ENCODE measurements at places on chromosomes 3 and 15.
A peak's percentile ranks its signal among the peaks of the same experiment; 100 is the strongest.

DNA sequence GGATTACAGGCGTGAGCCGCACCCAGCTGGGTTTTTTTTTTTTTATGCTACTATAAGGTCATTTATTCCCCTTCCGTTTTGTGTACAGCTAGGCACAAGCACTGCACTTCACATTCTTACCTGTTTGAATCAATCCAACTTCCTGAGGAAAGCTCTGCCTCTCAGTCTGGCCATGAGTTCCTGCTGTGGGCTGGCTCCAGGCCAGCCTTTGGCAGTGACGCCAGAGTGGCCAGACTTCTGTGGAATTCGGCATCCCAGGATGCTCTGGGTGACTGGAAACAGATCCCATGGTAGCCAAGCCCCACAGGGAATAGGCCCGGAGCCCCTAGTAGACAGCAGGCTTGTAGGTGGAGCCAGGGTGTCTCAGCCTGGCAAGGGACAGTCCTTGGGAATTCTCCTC lies 21.5 kb upstream of the TIMP4 start:
- no peak for DNase-seq

GRCh38 chr3:143329567-143330211 lies 210.1 kb downstream of the CHST2 start:
- no peak for DNase-seq

DNA sequence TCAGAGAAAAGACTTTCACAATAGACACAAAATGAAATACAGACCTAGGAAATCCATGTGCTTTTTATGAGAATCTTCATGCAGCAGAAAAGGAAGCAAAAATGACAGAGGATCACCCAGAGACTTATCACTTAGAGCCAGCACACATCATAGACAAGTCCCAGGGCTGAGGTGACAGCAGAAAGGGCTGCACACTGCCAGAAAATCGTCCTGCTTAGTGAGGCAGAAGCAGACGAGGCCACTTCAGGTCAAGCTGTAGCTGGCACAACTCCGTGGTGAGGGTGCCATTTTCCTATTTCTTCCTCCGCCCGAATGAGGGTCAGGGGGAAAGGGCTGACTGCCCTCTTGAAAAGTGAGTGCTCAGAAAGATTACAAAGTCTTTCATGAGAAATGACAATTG lies 95.9 kb upstream of the TNIK start:
- DNase-seq: no peak

DNA sequence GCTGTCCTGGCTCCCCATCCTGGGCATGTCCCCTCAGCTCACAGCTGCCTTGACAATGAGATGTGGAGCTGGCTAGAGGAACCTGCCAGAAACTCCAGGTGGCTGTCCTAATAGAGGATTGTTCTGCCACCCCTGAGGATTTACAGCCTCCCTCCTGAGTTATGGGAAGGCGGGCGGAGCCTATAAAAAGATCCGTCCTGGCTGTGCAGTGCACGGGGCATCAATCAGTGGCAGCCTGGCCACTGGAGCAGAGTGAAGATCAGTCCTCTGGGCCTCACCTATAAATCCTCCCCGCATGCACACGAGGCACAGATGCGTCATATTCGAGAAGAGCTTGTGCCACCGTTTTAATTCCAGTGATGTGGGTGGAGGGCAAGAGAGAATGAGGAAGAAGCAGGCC lies 90.0 kb downstream of the MEGF11 start:
- DNase-seq: no peak

DNA sequence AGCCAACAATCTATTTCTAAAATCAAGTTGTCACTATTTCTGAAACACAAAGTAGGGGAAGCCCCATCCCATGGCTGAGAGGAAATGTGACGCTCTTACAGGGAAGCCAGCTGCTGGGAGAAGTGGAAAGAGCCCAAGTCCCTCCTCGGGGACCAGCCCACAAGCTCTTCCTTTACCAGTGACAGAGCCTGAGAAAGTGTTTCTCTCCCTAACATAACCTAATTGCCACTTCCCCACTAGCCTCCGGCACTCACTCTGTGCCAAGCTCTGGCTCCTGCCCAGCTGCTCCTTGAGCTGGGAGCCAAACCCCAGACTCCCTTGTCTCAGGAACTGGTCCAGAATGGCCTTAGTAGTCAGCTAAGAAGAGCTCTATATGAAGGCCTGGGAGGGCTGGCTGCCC lies 42.9 kb downstream of the TNFAIP8L3 start:
- peak; percentile 13 for DNase-seq

- DNase-seq: no peak
These were observed 508 bp upstream of the ECT2 start for GRCh38 chr3:172750069-172750367.

- no peak for DNase-seq
These were observed 438.8 kb upstream of the TGFBR2 start for GRCh38 chr3:30167541-30168011.

DNA sequence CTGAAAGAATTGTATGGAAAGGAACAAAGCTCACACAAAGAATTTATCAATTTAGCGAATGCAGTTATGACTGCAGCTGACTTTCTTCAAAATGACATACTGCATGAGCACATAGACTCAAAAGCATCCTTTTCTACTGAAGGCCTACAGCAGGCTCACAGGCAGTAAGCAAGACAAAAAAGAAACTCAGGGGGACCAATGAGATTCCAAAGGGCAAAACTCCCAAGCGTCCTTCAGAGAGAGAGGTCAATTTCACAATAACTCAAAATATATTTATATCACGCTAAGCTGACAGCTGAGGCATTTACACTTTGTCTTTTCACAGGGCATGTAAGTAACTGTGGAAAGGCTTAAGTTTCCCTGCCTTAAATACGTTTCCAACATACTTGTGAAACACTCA lies 427.9 kb upstream of the RASGRP1 start:
- DNase-seq: no peak

DNA sequence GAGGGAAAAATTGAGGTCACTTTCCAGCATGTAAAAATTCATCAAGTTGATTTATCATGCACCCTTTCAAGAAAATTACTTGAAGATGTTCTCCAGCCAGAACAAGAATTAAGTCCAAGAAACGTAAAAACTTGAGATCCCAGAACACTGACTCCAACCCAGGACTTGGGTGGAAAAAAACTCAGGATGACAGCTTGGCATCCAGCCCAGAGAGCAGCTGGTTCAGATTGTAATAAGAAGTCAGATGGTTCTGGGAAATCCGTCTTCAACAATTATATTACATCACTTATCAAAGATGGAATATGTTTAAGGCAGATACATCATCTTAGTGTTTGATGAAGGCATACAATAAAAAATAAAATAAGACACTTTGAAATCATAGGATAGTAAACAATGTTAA lies 23.0 kb upstream of the DNAJC13 start:
- DNase-seq: no peak

GRCh38 chr15:31273258-31273941 lies 53.2 kb upstream of the KLF13 start:
- DNase-seq: no peak

- DNase-seq: no peak
These were observed 43.6 kb upstream of the ATP2B2 start for GRCh38 chr3:10548992-10549391.

DNA sequence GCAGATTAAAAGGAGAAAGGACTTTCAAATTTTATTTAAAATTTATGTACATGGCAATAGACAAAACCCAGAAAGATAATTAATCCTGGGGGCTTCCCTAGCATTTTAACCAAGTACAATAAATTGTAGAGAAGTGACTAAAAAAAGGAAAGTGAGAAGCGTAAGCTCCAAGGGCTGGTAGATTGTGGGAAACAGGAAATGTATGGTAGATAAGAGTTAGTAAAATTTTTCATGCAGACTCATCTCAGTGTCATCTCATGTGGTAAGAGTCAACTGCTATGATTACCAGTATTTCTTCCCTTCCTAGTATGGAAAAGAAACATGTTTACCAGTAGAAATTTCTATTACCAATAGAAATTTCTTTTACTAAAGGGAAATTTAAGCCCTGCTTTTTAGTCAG lies 464.3 kb upstream of the AGTR1 start:
- no peak for DNase-seq

DNA sequence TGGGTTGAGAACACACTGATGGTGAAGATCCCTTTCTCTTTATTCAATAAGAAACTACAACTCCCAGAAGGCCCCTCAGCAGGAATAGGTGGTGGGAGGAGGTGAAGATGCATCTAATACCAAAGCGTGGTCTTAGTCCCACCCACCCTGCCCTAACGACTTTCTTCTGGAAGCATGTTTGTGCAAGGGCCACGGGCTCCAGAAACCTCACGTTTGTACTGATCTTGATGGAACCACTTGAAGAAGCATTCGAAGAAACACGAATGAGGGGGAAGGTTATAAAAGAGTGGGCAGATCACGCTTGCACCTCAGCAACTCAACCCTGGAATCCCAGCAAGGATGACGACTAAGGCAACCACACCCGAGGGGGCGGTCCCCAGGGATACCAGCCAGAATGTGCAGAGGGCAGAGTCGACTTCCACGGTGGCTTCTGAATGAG lies 10.6 kb upstream of the SLC25A36 start:
- DNase-seq: no peak

DNA sequence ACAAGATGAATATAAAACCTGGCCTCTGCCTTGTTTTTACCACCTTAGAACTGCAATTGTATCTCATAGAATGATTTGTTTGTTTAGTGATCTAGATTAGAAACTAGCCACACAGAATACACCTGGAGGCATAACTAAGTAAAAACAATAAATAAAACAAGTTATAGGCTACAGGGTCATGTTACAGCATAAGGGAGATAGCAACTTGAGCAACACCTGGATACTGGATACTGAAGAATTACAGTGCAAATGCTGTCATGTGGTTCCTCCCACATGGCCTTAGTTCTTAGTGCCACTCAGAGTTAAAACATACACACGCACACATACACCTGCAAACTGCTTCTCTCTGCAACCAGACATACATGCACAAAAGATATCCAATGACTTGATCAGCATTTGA lies 563.4 kb upstream of the DPPA4 start:
- DNase-seq: no peak

DNA sequence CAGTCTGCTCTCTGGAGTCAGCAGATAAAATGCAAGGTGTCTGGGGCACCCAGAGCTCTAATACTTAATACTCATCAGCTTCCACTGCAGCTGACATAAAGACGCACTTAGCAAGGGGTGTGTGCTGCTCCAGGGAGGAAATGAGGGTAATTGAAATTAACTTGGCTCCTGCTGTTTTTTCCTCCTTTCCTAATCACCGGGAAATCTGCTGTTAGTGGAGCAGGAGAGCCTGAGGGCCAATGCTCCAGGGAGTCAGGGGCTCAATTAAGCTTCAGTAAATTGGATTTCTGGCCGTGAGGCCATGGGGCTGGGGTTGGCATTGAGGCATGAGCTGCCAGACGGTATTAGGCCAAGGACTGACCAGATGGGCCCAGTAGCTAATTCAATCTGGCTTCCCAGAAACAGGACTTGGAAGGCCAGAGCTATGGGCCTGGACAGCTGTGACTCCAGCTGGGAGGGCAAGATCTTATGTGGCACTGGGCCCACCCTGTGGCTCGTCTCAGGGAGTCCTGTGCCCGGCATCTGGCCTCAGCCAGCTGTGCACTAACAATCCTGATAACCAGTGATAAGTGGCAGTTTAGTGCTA lies 30.7 kb upstream of the CHRNB4 start:
- DNase-seq: no peak

DNA sequence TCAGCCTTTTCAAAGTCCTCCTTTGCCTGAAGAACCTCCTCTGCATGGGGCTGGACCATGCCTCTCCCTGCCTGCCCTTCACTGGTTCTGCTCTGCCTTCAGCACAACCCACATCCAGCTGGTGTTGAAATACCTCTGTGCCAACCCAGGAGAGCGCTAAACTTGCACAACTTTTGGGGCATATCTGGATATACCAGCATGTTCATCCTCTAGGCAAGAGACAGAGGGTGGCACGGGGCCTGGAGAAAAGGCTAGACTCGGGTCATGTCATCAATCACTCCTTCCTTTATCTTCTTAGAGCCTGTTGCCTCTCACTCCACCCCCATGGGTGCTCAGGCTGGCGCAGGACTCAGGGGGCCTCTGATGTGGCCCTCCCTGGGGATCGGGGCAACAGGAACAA lies 4.8 kb downstream of the SEMA4B start:
- no peak for DNase-seq

GRCh38 chr15:60649845-60650548 lies 171.1 kb upstream of the ICE2 start:
- no peak for DNase-seq

- no peak for DNase-seq
These were observed 26.9 kb downstream of the PRKAR2A start for GRCh38 chr3:48820612-48821324.

GRCh38 chr3:158279609-158280008 lies 169.7 kb downstream of the RSRC1 start:
- DNase-seq: no peak

GRCh38 chr3:168604767-168605166 lies 509.0 kb upstream of the GOLIM4 start:
- DNase-seq: no peak

- no peak for DNase-seq
These were observed 90.9 kb downstream of the SAMMSON start for GRCh38 chr3:70090322-70090913.

- DNase-seq: no peak
These were observed 13.2 kb downstream of the NR1I2 start for GRCh38 chr3:119794971-119795612.

DNA sequence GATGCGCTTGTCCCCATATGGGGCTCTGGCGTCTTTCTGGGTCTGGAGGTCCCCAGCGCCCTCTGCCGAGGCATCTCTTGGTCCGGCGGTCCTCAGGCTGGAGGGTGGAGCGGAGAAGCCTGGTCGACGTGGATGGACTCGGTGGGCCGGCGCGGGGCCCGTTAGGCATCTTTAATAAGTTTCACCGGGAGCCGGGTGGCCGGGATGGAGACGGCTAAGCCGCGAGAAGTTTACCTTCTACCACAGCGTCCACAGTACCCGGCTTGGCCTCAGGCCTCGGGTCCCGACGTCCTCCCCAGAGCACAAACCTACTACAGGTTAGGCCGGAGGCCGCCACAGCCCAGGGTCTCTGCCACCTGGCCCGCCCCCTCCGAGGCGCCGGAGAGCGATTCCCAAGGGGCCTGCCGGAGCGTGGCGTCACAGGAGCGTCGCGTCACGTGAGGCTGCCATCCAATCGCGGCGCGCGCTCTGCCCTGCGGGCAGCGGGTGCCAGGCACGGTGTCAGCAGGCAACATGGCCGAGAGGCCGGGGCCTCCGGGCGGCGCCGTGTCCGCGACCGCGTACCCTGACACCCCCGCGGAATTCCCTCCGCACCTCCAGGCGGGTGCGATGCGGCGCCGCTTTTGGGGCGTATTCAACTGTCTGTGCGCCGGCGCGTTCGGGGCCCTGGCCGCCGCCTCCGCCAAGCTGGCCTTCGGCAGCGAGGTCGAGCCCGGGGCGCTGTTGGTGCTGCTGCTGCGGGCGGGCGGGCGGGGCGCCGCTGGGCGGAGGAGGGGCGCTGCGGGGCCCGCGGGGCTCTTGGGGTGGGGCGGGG lies at the start of gene TMEM42:
Gene TMEM42, plus strand, starts transcription at position 501 of the 814 bp plus-strand sequence. Its CDS starts 13 bp downstream, at position 514.
- DNase-seq: peak; percentile 77

- no peak for DNase-seq
These were observed 76.8 kb downstream of the ADCY5 start for GRCh38 chr3:123371859-123372685.

GRCh38 chr15:66646308-66646707 lies 55.7 kb upstream of the SMAD6 start:
- DNase-seq: no peak

GRCh38 chr3:197465996-197466549 lies 89.7 kb downstream of the BDH1 start:
- DNase-seq: no peak

- DNase-seq: no peak
These were observed 20.6 kb upstream of the WWTR1 start for GRCh38 chr3:149678351-149678950.
